ENCODE measurements at places on chromosomes 2 and 18.

DNA sequence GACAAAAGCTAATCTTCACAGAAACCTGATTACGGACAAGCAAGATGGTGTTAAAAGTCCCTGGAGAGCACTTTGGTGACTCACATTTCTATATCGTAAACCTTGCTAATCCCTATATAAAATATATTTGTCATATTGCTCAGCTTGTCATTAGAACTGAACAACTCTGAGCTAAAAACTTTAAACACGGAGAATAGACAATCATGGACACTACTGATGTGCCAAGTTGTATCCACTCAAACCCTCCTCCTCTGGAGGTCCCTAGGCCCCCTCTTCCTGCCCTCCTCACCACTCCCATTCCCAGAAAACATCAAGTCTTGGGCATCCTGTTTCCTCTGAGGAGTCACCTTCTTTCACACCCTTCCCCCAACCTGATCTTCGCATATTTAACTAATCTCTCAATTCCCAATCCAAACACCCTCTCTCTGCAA, 138.7 kb upstream of the PID1 start:
- DNase-seq: no peak

DNA sequence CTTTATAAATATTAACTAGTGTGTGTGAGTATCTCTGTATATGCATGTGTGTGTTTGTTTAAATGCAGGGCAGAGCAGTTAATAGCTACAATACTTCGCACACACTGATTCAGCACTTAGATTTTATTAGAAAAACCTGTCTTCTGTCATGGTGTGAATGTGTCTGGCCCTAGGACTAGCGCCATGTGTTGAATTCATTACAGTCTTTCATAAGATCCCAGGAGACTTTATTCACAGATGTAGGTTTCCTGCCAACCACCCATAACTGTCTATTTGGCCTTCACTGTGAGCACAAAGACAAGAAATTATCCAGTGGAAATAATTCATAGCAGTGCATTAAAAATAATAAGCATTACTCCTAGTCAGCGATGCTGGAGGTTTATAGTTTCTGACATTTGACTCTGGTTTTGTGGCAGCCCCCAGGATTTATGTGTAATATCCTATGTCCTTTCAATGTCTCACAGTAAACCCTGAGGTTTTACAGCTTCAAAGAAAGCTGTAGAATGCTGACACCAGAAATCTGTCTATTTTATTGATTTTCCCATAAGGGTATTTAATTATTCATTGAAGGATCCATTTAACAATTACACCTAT, 93.9 kb downstream of the ZNF804A start:
- no peak for DNase-seq

- no peak for DNase-seq
Measured at GRCh38 chr18:74804677-74805076, 207.0 kb downstream of the ZNF407 start.

- DNase-seq: no peak
Measured at GRCh38 chr18:13909141-13909940, 6.0 kb downstream of the MC2R start.

- no peak for DNase-seq
Measured at GRCh38 chr18:12929477-12930083, 18.2 kb upstream of the SEH1L start.

GRCh38 chr2:136932700-136933099, 167.4 kb downstream of the THSD7B start:
- no peak for DNase-seq

DNA sequence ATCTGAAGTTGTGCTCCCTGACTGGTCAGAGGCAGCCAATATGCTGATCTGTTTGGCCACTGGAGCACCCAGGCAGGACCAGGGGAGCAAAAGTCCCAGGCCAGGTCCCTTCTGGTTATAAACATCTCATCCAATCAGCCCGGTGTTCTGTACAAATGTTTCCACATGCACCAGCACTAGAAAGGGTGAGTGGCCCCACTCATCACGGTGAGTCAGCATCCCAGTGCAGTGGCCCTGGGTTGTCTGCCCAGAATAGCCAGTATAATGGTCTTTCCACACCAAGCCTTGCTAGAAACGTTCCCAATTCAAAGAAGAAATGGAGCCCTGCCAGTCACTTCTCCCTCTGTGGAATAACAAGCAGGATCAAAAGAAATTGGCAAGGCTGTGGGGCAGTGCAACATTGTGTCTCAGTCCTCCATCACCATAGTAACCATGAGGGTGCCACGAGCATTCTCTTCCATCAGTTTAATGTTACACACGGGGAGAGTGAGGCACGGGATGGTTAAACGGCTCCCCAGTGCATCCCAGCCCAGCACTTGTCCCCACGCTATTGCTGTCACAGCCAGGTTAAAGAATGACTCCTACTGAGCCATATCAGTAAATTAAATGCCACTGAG, 174.9 kb downstream of the SEPTIN10 start:
- no peak for DNase-seq

GRCh38 chr2:128446874-128447537, 128.3 kb upstream of the HS6ST1 start:
- no peak for DNase-seq

- no peak for DNase-seq
Measured at GRCh38 chr2:176473177-176473576, 203.9 kb downstream of the MTX2 start.

DNA sequence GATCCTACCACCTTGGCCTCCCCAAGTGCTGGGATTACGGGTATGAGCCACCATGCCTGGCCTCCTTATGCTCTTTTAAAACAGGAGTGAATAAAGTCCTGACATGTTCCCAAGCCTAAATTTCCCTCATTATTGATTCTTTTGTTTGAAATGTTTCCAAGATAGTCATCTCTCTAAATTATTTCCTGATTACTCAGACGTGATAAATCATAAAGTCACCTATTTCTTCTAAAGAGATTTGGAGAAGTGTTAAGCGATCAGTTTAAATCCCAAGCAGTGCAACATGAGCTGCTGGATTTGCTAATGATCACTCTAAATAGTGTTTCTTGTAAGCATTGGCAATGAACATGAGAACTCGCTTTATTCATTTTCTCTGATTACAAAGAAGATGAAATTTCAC, 51.8 kb downstream of the PMAIP1 start:
- no peak for DNase-seq

DNA sequence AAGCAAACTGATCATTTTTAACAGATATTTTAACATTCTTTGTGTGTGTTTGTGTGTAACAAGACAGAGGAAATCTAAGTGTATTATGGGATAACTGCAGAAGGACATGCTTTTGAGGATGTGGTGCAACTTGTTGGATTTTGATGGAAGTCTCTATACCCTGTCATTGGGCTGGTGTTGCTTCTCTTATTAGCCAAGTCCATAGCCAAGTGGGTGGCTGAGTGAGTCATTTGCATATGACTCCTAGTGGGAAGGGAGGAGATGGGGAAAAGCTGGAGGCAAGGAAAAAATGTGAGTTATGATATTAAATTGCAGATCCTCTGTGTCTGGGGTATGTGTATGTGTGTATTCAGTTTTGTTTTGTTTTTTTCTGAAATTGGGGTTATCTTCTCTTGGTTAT, 879.9 kb downstream of the DCC start:
- no peak for DNase-seq

DNA sequence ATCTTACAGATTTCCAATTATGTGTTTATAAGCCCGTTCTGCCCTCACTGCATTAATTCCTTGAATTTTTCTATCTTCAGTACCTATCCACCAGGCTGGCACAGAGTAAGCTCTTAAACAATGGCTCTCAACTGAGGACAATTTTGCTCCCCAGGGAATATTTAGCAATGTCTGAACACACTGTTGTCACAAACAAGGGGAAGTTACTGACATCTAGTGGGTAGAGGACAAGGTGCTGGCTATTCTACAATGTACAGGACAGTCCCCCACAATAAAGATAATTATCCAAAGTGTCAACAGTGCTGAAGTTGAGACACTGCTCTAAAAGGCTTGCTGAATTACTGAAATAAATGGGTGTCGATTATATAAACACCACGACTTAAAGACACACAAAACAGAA, 5.0 kb downstream of the NDUFS1 start:
- DNase-seq: no peak

DNA sequence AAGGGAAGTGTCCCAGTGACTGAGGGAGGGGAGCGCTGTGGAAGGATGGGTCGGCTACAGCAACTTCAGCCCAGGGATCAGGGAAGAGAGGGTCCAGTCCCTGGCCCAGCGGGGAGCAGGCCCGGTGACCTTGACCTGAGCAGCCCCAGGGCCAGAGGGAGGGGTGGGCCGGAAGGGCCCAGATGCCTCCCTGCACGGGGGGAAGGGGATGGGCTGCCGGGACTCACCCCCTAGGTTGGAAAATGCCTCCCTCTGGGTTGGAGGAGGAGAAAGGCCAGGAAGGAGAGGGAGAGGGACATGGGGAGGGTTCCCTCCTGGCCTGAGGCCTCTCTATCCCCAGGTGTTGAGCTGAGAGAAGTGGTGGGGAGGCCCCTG, 19.8 kb downstream of the GPC1 start:
- no peak for DNase-seq

GRCh38 chr2:202690321-202690900, 55.6 kb downstream of the FAM117B start:
- no peak for DNase-seq

DNA sequence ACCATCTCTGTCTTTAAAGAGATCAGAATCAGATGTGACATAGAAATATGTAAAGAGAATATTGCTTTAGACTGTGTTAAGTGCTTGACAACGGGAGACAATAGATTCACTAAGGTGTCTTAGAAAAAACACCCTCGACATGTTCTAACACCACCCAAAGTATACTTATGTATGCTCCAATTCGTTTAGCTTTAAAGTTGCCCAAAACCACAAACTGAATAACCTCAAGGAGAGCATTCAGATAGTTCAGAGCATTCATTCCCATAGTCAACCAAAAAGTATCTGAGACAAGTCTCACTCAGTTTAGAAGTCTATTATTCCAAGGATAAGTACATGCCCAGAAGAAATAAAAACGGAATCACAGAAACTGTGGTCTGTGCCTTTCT, 96.4 kb downstream of the KYNU start:
- no peak for DNase-seq

GRCh38 chr2:39504790-39505335, 67.8 kb upstream of the MAP4K3 start:
- DNase-seq: no peak

GRCh38 chr18:39942702-39943101, 2012.3 kb upstream of the PIK3C3 start:
- DNase-seq: no peak

GRCh38 chr2:51638811-51639210, 606.9 kb upstream of the NRXN1 start:
- DNase-seq: no peak

GRCh38 chr18:2597639-2598038, 26.3 kb downstream of the NDC80 start:
- DNase-seq: no peak

DNA sequence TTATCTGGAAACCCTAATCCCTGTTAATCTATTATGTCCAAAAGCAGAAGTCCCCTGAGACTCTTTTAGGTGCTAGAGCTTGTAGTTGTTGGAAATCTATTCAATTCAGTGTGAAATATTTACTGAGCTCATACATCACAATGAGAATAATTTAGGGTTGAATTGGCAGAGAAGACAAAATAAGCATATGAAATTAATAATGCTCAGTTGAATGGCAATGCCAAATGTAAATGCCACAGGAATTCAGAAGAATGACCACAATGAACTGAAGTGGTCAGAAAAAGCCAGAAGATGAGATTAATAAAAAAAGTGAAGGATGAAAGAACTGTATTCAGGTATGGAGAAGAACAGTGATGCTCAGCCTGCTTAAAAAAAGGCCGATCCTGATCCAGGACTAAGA, 8.0 kb upstream of the STAT4 start:
- DNase-seq: no peak

DNA sequence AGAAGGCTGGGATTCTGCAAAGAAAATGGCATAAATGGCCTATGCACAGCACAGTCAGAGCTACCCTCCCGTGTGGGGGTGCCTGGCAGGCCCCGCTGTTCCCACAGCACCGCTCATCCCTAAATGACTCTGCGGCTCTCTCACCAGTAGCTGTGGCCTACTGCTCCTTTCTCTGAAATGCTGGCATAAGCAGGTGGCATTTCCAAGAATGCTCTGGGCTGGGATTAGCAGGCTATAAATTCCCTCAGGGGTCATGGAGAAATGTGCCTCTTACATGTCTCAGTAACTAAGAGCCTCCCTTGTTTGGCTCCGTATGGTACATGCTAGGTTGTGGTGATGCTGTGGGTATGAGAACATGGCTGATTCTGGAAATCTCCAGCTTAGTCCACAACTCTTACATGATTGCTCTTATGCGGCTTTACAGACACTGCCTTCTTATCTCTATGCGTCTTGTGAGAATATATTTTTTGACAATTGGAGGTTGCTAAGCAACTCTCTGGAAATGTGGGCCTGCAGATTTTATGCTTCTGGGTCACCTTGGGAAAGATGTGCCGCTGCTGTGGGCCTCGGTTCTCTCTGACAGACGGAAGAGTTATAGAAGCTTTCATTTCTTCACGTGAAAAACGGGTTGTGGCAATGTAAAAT, 80.3 kb upstream of the GATA6 start:
- DNase-seq: no peak

DNA sequence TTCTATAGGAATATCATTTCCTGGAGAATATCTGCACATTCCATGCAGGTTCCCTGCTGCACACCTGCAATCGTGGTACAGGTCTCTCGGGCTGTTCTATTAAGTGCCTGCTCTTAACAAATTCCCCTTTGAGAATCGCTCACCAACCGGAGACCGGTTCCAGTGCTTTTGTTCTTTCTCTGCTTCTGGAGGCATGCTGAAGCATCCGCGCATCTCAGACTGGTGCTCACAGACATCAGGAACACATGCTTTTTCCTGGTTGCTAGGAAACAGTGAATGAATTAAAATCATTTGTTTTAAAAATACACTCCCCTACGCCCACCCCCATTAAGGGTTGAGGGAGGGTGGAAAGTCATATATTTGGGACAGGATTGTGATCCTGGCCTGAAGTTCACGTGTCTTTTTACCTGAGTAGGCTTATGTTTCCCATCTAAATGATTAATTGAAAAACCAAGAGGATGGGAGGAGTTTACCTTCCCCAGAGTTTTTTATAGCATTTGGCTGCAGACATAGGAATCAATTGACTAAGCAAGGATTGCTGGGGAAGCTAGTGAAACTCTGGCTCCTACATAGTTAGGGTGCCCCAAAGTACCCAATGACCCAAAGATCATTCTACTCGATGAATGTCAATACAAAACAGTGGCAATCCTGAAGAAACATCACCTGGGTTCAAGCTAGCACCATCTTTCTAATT, at the start of gene C2orf80:
C2orf80 (minus strand) TSS at position 221 of the 694 bp plus-strand sequence. CDS start 3,044 bp downstream, outside the sequence.
- DNase-seq: no peak

DNA sequence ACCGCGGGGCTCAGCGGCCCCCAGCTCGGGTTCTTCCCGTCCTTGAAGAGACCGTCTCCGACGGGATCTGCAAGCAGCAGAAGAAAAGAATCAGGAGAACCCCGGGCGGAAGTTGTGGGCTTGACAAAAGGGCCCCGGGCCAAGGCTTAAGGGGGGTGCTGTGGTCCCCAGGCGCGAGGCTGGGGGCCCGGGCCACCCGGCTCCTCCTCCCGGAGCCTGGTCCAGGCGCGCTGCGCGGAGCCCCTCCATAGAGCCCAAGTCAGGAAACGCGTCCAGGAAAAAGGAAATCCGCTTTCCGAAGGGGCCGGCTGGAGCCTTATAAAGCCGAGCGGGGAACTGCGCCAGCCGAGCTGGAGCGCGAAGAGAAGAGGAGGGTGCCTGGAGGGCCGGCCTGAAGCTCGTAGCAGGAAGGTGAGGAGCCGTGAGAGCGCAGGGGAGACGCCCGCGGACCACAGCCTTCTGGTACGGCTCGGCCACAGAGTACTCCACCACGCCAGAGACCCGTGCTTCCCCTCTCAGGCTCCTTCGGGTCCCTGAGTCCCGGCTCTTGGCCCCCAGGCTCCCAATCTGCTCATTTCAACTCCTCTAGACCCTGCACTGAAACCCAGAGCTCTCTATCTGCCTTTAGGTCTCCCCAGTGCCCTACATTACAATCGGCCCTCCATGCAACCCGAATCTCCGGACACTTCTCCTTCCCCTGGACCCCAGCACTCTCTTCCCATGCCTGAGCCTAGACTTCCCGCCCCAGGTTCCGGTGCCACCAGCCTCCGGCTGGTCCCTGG, 554 bp downstream of the FEV start:
- no peak for DNase-seq
